ENCODE measurements at places on chromosomes 7 and 10.

DNA sequence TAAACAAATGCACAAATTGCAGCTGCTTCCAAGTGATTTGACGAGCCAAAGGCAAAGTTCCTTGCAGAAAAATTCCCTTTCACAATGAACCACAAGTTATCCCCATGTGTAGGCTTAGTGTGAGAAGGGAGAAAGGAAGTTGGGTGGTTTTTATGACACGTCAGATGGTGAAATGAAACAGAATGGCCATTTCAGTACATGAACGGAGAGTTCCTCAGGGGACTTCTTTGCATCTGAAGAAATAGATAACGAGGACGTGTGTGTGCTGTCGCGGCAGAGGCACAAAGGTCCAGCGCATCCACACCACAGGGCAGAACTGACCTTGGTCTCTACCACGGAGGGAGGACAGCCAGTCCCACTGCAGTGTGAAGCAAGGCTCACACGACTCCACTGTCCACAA lies 135.9 kb downstream of the PAXIP1 start:
- DNase-seq: no peak

GRCh38 chr10:117762819-117763172 lies 220.2 kb downstream of the EMX2 start:
- DNase-seq: no peak

- no peak for DNase-seq
These were observed 150.9 kb upstream of the KAT6B start for GRCh38 chr10:74675484-74675883.

DNA sequence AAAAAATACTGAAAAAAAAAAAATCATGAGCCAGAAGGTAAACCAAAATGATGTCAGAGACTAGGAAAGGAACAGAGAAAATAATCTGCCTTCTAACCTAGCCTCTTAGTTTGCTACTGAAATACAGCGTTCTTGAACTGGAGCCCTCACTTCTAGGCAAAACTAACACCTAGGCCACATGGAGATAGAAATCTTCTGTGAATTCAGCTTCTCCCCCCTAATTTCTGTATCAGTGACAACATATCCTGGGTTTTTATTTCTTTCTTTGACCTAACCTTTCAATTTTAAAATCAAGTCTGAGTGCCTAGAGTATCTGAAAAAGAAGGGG lies 100.1 kb upstream of the GLCCI1 start:
- no peak for DNase-seq

GRCh38 chr10:126216632-126216961 lies 171.7 kb downstream of the ADAM12 start:
- DNase-seq: no peak

DNA sequence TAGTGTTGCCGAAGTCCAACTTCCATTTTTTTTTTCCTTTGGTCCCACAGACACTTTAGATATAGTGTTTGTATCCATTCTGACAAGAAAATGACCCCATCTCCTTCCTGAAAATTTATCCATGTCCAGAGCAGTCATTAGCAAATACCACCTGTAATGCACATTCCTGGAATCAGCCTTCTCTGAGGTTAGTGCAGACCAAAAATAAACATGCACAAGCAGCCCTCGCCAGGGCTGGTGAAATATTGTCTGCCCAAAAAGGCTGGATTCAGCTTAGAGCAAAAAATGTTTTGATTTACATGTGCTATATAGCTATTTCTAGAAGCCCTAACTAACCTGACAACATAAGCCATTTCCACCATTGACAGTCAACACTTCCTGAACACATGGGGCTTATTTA lies 145.7 kb downstream of the TAX1BP1 start:
- DNase-seq: no peak

- no peak for DNase-seq
These were observed 20.6 kb upstream of the CDCA7L start for GRCh38 chr7:21966271-21966670.
